ENCODE measurements at places on chromosomes 7 and 10.

DNA sequence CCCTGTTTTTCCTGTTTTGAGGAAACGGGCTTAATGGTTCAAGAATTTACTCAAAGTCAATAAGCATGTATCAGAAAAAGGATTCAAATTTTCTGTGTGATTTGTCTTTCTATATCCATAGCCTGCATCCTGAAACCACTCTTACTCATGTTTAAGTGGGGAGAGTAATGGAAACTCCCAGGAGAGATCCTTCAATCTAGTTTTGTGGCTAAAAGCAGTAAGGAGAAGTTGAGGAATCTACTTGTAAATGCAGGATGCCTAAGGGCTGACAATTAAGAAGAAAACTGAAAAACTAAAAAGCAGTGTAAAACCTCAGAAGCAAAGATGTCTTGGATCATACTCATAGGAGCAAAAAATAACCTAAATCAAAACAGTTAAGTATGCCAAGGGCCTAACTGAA is 68.1 kb upstream of the GRID1 start:
- DNase-seq: no peak

- DNase-seq: no peak
Observed at GRCh38 chr7:127793582-127793981, 141.6 kb downstream of the SND1 start.

- no peak for DNase-seq
Observed at GRCh38 chr7:36870625-36871354, 146.5 kb upstream of the AOAH start.

DNA sequence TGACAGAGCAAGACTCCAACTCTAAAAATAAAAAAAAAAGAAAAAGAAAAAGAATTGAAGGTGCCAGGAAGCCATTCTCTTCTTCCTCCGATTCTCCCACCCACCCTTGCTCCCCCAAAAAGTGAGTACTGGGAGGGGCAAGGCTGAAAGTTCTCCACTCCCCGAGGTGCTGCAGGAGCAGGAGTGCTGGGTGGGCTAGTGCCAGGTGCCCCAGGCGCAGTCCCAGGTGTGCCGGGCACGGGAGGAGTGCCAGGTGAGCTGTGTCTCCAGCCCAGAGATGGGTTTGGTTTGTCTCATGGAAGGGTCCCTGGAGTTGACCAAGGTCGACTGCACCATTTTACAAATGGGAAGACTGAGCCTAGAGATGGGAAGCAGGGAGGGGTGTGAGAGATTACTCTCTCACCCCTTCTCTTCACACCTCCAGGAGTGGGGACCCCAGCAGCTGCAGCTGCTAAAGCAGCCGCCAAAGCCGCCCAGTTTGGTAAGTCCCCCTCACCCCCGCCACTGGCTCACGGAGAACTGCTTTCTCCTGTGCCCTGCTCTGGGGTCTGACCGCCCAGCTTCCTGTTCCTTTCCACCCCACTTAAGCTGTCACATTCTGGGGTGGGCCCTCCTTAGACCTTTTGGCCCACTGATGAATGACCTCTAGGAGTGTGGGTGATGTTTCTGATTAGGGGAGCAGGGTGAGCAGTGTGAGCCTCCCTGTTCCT is 26.2 kb upstream of the LIMK1 start:
- no peak for DNase-seq

GRCh38 chr10:119283818-119284217 is 76.4 kb downstream of the GRK5 start:
- DNase-seq: no peak

DNA sequence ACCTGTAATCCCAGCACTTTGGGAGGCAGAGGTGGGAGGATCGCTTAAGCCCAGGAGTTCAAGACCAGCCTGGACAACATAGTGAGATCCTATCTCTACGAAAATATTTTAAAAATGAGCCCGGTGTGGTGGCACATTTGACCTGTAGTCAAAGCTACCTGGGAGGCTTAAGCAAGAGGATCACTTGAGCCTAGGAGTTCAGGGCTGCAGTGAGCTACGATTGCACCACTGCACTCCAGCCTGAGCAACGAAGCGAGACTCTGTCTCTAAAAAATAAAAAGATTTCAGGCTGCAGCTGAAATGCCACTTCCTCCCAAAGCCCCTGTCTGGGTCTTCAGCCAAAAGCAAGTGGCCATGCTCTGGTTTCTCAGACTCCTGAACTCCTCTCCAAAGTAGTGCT is 38.7 kb upstream of the CARD11 start:
- no peak for DNase-seq

Data from stimulated activated CD8-positive, alpha-beta memory T cell treated with anti-CD3 and anti-CD28 coated beads, Interleukin-2, amount 100 ng/mL, for 1 hour (primary cell).